ENCODE measurements at places on chromosomes 5 and 9.

- DNase-seq: no peak
These were observed 26.6 kb downstream of the MRPL22 start for GRCh38 chr5:154967421-154968024.

- DNase-seq: no peak
These were observed 31.9 kb upstream of the MIER3 start for GRCh38 chr5:56983593-56984361.

- DNase-seq: no peak
These were observed 272.7 kb downstream of the TRIM32 start for GRCh38 chr9:116959809-116960208.

DNA sequence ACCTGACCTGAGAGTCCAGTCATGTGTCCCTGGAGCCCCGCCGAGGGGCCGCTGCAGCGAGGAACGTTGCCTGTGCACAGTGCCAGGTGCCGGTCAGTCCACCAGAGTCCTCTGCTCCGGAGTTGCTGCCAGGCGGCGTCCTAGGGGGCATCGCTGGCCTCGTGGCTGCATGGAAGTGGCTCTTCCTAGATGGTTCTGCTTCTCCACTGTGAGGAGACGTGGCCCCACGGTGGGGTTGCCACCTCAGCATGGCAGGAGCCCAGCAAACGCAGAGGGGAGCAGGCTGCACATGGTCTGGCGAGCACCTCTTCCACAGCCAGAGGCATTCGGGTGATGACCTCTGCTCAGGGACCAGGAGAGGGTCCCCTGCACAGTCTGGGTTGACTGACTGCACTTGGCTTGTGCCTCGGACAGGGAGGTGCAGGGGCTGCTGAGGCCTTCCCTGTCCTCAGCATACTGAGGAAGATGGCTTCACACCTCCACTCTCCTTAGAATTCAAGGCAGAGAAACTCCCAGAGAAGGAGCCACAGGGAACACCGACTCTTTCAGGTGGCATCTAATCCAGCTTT lies 25.9 kb upstream of the POMT1 start:
- DNase-seq: no peak

GRCh38 chr9:20729523-20729922 lies 45.5 kb downstream of the FOCAD start:
- no peak for DNase-seq
